Heart right ventricle (tissue), 16 donors: ENCODE measurements at places on chromosomes 12 and 14. TPM values are rescaled to one million over a fixed set of nuclear protein-coding genes. Genes with fewer than 3 reads are reported as not detected.

DNA sequence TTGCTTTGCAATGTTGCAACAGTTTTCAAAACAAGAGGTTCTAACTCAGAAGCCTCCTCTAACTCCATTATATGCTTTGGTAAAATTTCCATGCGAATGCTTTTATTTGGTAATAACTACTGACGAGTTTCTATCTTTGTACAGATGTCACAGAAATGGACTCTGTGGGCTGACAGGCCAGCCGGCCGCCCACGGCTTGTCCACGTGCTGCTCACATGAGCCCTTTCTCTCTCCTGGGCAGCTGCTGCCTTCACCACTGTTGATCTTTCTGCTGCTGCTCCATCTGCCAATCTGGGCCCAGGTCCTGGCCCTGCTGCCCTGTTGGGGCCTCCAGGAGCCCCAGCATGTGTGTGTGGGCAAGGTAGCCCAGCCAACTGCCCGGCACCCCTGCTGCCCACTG, 168.2 kb upstream of the TMEM132C start:
- no peak for DNase-seq

DNA sequence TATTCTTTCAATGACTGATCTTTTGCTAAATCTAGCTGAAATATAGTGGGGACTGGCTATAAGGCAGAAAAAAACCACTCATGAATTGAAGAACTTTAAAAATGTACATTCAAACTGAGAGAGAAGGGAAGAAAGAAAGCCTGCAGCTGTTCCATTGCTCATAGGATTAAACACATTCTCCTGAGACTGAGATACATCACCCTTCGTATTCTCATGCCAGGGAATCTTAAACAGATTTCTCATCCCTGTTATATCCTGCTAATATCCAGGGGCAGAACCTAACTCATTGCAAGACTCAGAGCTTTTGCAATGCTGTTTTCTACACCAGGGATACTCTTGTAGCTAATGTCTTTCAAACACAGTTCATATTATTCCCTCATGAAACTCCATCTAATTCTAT, 67.2 kb upstream of the ACSS3 start:
- no peak for DNase-seq

- no peak for DNase-seq
Observed at GRCh38 chr12:42585154-42585840, 4.2 kb downstream of the PRICKLE1 start.

GRCh38 chr14:69170839-69171238, 17.9 kb upstream of the DCAF5 start:
- DNase-seq, result no peak

DNA sequence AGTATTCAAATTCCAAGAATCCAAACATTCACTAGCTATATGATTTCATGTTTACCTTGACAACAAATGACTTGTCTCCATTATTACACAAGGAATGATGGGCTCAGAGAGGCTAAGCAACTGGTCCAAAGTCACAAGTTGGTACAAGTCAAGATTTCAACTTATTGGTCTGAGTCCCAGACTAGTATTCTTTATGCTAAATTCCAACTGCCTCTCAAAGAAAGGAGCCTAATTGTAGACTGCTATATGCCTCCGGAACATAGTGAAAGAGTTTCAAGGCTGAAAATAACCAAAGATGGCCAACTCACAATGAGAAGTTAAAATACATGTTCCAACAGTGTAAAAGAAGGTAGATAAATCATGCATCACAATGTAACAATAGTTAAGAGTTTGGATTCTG, 7.5 kb downstream of the BTG1 start:
- DNase-seq, result no peak

- no peak for DNase-seq
Observed at GRCh38 chr14:102957222-102957621, 34.8 kb downstream of the AMN start.

TAS2R30 gene
- 0.72 TPM for total RNA-seq

GALNT9 gene
- not detected for total RNA-seq

ERC1 gene
- 48.4 TPM for total RNA-seq

GNS gene
- total RNA-seq, result 102 TPM

RAD52 gene
- total RNA-seq, result 4.8 TPM
